ENCODE measurements at places on chromosomes 5 and 9.

DNA sequence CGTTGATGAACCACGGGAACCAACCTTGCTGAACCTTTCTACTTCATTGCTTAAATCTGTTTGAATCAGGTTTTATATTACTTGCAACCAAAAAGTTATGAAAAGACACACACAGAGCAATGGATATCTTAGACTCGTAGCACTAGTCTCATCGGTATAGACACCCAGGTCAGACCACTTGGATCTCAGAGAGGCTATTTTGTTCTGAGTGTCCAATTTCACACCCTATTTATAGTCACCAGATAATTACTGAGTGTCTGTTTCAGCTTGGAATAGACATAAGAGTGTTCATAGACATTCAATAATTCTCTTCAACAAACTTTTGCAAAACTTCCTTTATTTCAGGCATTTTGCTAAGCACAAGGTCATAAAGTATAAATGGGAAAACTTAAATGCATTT, 145.4 kb upstream of the EGFLAM start:
- DNase-seq, result no peak

- no peak for DNase-seq
These were observed 19.8 kb downstream of the ATP6V0E1 start for GRCh38 chr5:173003360-173003759.

DNA sequence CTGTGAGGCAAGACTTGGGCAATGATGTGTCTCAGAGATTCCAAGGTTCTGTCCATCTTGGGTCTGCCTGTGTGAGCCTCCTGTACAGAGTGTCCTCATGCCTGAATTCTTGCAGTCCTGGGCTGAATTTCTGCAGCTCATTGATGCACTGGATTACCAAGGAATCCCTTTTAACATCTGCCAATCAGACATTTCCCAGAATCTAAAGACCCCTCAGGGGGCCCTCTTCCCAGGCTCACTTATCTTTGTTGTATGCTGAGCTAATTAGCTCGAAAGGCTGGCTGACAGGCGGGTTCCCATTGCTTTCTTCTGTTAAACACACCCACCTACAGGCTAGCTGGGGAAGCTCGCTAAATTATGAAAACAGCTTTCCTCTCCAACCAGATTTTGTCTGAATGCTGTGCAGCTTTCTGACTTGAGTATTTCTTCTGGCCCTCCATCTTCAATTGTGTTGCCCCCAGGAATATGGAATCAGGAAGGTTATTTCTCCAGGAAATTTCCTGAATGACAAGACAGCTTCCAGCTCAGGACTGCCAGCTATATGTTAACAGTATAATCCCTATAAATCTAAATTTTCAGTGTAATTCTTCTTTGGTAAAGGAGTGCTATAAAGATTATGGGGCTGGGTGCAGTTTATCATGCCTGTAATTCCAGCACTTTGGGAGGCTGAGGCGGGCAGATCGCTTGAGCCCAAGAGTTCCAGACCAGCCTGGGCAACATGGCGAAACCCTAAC, at the start of gene LIX1:
Gene LIX1 (minus strand): TSS at position 91 of the 734 bp plus-strand sequence. CDS start 35 bp downstream, at position 56.
- DNase-seq, result peak; percentile 14

GRCh38 chr5:119016125-119016774, 27.9 kb upstream of the DTWD2 start:
- no peak for DNase-seq

- DNase-seq, result no peak
These were observed 398.4 kb downstream of the MED10 start for GRCh38 chr5:5979761-5980537.

Data from CD4-positive, alpha-beta T cell treated with Interleukin-6 for 4 hours (primary cell).